ENCODE measurements at places on chromosomes 7 and 10.

DNA sequence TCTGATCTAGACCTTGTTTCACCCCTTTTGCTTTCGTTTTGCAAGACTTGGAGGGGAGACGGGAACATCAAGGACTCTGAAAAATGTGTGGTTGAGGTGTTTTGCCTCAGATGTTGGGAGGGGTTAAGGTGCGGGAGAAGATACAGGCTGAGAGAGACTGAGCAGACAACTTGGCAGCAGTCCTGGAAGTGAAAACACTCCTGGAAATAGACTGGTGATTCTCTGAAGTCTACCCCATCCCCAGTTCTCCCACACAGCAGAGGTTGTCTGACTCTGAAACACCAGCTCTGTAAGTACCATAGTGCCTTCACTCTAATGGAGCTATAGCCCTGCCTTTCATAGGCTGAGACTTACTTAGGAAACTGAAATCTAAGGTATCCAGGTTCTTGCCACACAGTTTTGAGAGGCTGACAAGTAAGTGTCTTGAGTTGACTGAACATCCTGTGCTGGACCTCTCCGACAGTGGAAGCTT lies 152.5 kb downstream of the PPP1R9A start:
- no peak for DNase-seq

- no peak for DNase-seq
Measured at GRCh38 chr10:336247-336646, 201.0 kb downstream of the ZMYND11 start.

DNA sequence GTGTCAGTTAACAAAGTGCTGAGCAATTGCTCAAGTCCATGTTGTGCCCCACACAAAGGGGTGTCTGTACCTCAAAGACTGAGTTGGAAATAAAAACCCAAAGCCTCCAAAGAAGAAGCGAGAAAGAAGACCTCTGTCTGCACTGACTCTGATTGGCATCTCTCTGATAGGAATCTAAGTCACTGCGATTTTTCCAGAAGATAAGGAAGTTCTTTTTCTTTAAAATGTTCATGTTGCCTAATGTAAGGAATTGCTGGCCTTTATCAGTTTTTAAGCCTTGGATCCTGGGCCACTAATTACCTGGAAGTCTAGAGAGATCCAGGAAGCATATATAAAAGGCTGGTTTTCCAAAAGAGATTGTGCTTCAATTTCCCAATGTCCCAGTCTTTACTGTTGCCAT lies 24.1 kb upstream of the MET start:
- DNase-seq: no peak

- no peak for DNase-seq
Measured at GRCh38 chr7:34747867-34748727, 90.1 kb downstream of the NPSR1 start.
